T47D (cell line): ENCODE measurements at places on chromosomes 3 and 15.

GRCh38 chr3:160686955-160687535, 10.1 kb downstream of the ARL14 start:
- no peak for DNase-seq

DNA sequence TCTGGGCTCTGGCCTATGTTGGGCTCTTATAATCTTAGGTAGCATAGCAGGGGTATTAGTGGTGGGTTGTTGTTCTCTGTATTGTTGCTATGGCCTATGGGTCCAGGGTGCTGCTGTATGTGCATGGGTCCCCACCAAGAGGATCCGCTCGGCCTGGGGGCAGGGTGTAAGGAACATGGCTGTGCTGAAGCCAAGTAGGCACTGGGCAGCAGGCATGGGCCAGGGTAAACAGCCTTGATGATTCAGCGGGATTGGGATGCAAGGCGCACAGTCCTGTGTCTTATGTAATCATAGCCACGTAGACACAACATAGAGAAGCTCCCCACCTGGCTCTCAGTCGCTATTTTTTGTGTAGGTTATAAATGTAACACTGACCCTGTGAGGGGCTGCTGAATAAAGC, 306.9 kb downstream of the ZPLD1 start:
- no peak for DNase-seq

DNA sequence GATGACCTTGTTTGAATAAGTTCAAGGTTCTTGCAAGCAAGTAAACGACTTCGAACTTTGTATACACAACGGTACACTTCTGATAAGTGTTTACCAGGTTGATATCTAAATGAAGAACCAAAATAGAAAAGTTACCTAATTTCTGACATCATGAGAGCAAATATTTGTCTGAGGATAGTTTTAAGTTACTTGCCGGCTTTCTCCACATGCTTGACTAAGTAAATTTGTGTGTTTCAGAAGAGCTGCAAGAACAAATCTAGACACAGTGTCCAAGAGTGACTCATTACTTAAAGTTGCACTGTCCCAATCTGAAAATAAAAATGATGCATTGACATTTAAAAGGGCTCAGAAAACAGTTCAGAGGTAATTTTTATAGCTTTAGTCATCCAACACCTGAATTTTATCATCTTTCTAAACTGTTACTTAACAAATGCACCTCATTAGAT, 115.1 kb downstream of the HERC1 start:
- no peak for DNase-seq

GRCh38 chr3:107637416-107638183, 114.8 kb downstream of the BBX start:
- DNase-seq: no peak

DNA sequence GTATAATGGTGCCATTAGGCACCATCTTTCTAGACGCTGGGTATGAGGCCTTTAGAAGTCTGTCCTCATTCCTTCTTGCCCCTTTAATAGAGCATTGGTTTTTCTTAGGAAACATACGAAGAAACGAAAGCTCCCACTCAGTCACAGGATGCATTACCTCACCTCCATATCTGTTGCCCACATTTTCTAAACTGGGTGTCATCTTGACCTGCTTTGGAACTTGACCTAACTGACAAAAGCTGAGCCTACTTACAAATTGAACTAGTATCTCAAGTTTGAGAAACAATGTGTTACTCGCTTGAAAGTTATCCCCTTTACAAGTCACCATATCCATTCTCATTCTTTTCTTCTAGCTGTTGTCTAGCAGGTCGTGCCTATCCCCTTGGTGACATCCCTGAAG, 102.7 kb downstream of the VPS8 start:
- no peak for DNase-seq

DNA sequence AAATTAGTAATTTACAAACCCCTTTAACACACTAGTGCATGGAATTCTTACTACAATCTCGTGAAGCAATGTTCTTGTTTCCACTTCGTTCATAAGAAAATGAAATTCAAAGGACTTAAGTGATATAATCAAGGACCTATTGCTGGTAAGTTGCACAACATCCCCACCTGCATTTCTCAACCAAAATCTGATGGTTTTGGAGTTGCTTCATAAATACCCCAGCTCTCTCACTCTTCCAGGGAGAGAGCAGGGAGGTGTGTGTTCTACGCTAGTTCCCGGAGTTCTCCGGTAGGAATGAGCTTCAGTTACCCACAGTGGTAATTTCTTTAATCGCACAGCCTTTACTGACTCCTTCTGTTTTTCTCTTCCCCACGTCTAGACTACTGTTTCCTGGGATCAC, 81.8 kb downstream of the LRRN1 start:
- no peak for DNase-seq

GRCh38 chr3:63679186-63679585, 26.7 kb downstream of the SNTN start:
- DNase-seq: no peak

- no peak for DNase-seq
Observed at GRCh38 chr3:150733373-150733935, 29.5 kb downstream of the SIAH2 start.

- DNase-seq: no peak
Observed at GRCh38 chr15:45100884-45101625, 12.9 kb downstream of the DUOX2 start.

GRCh38 chr3:7710284-7710683, 791.3 kb upstream of the LMCD1 start:
- no peak for DNase-seq
